ENCODE measurements at places on chromosomes 6 and 20.
A peak's percentile ranks its signal among the peaks of the same experiment; 100 is the strongest.

DNA sequence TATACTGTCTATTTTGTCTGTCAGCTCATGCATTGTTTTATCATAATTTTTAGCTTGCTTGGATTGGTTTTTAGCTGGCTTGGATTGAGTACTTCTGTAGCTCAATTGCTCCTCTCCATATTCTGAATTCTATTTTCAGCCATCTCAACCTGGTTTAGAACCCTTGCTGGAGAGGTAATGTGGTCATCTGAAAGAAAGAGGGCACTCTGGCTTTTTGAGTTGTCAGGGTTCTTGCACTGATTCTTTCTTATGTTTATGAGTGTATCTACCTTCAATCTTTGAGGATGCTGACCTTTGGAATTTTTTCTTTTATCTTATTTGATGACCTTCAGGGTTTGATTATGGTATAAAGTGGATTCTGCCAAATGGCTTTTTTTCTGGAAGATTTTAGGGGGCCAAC is 632.7 kb upstream of the ID4 start:
- DNase-seq = no peak
- H3K4me1 ChIP-seq = no peaks in the 10 kb centered on the region
- H3K36me3 ChIP-seq = no peaks in the 10 kb centered on the region
- H3K4me3 ChIP-seq = no peak overlapping the region
- no peaks in the 10 kb centered on the region for H3K27me3 ChIP-seq
- no peak overlapping the region for H3K27ac ChIP-seq

- no peak overlapping the region for H3K27ac ChIP-seq
- H3K27me3 ChIP-seq = no peaks in the 10 kb centered on the region
- no peaks in the 10 kb centered on the region for H3K4me1 ChIP-seq
Observed at GRCh38 chr6:38498805-38499445, 140.8 kb downstream of the BTBD9 start.

- H3K4me3 ChIP-seq = peak overlapping the region; percentile 73
- peaks cover 30% of the 10 kb centered on the region for H3K36me3 ChIP-seq
- peaks cover 34% of the 10 kb centered on the region for H3K4me1 ChIP-seq
- DNase-seq = peak; percentile 54
- peaks cover 7% of the 10 kb centered on the region for H3K27me3 ChIP-seq
- H3K27ac ChIP-seq = peak overlapping the region; percentile 9
Observed at GRCh38 chr6:29631860-29632731, 887 bp downstream of the GABBR1 start.

DNA sequence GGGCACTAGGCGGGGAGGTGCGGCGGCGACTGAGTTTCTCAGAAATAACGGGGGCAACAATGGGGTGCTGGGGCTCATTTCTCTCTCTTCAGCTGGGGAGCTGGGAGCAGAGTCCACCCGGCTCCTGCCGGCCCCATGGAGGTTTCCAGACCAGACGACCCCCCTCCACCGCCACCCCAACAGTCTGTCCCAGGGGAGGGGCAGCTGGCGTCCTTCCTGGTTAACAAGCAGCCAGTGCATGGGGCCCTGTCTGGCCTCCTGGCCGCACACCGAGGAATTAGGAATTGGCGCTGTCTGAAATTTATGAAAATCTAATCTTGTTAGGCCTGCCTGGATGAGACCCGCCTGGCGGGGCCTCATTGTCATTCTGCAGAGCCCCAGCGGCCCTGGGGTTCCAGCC is 42.4 kb downstream of the PMEPA1 start:
- no peaks in the 10 kb centered on the region for H3K27me3 ChIP-seq
- H3K4me3 ChIP-seq = peak overlapping the region; percentile 45
- no peak for DNase-seq
- H3K27ac ChIP-seq = peak overlapping the region; percentile 97

DNA sequence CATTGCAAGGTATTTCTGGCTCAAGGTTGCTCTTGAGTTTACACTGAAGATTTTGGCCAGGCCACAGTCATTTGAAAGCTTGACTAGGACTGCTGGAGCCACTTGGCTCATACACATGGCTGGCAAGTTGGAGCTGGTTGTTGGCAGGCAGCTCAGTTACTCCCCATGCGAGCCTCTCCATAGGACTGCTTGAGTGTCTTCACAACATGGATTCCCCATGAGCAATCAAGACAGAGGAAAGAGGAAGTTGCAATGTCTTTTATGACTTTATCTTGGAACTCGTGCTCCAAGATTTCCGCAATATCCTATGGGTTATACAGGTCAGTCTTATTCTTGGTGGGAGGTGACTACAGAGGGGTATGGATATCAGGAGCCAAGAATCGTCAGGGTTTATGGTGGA is 1.4 kb upstream of the MANBAL start:
- no peaks in the 10 kb centered on the region for H3K27me3 ChIP-seq
- H3K4me3 ChIP-seq = no peak overlapping the region
- no peak for DNase-seq
- H3K36me3 ChIP-seq = peaks cover 16% of the 10 kb centered on the region
- peaks cover 10% of the 10 kb centered on the region for H3K4me1 ChIP-seq

- no peak overlapping the region for H3K4me3 ChIP-seq
- H3K27ac ChIP-seq = no peak overlapping the region
- H3K36me3 ChIP-seq = no peaks in the 10 kb centered on the region
- no peaks in the 10 kb centered on the region for H3K4me1 ChIP-seq
Observed at GRCh38 chr6:55980627-55981211, 105.3 kb upstream of the BMP5 start.

DNA sequence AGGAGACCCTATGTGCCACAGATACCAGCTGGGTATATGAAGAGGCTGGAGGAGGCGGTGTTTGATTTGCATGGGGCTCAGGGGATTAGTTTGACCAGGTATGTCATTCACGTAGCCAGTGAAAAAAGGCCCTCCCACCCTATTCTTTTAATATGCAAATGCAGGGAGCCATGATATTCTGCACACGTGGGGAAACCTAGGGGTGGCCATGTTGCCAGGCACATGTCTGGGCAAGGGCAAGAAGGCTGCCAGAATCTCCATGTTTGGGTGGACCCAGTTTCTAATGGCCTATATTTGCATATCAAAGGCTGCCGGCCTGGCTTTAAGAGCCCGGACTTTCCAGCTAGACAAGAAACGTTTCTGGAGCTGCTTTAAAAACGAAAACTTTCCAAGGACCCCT is 60.4 kb downstream of the SOX4 start:
- H3K27me3 ChIP-seq = no peaks in the 10 kb centered on the region
- H3K27ac ChIP-seq = no peak overlapping the region
- no peak for DNase-seq
- H3K36me3 ChIP-seq = no peaks in the 10 kb centered on the region
- peaks cover 51% of the 10 kb centered on the region for H3K4me1 ChIP-seq

DNA sequence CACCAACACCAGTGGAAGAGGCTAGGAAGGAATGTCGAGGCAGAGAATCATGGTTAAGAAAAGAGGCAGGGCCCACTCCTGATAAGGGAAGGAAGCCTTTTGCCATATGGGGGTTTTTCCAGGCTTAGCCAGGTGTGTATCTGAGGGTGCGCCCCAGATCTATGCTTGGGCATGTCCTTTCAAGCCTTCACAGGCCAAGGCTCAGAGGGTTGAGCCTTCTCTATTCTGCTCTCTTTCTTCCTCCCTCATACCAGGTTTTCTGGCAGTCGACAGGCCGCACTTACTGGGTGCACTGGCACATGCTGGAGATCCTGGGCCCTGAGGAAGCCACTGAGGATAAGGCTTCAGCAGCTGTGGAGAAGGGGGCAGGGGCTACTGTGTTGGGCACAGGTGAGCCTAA is 4.7 kb downstream of the CUL9 start:
- peaks cover 31% of the 10 kb centered on the region for H3K4me1 ChIP-seq
- peaks cover 33% of the 10 kb centered on the region for H3K36me3 ChIP-seq
- no peak overlapping the region for H3K27ac ChIP-seq
- no peaks in the 10 kb centered on the region for H3K27me3 ChIP-seq

GRCh38 chr6:15522856-15523529 is 139.8 kb downstream of the DTNBP1 start:
- H3K4me1 ChIP-seq = peaks cover 14% of the 10 kb centered on the region
- H3K27ac ChIP-seq = no peak overlapping the region
- no peak overlapping the region for H3K4me3 ChIP-seq
- H3K36me3 ChIP-seq = peaks cover 26% of the 10 kb centered on the region
- no peak for DNase-seq
- no peaks in the 10 kb centered on the region for H3K27me3 ChIP-seq

- H3K4me3 ChIP-seq = no peak overlapping the region
- no peak for DNase-seq
- H3K4me1 ChIP-seq = no peaks in the 10 kb centered on the region
- H3K36me3 ChIP-seq = no peaks in the 10 kb centered on the region
- H3K27me3 ChIP-seq = no peaks in the 10 kb centered on the region
Observed at GRCh38 chr6:113011389-113011788, 664.3 kb downstream of the RFPL4B start.

- peaks cover 7% of the 10 kb centered on the region for H3K4me1 ChIP-seq
- H3K27me3 ChIP-seq = no peaks in the 10 kb centered on the region
- H3K27ac ChIP-seq = peak overlapping the region; percentile 67
- DNase-seq = peak; percentile 57
- no peak overlapping the region for H3K4me3 ChIP-seq
- H3K36me3 ChIP-seq = peaks cover 12% of the 10 kb centered on the region
Observed at GRCh38 chr6:1630771-1631217, 21.1 kb downstream of the FOXC1 start.

- no peaks in the 10 kb centered on the region for H3K4me1 ChIP-seq
- no peak for DNase-seq
- H3K27ac ChIP-seq = no peak overlapping the region
- no peak overlapping the region for H3K4me3 ChIP-seq
Observed at GRCh38 chr6:148287623-148288333, 54.9 kb upstream of the SASH1 start.

- no peak for DNase-seq
- H3K4me1 ChIP-seq = no peaks in the 10 kb centered on the region
- H3K36me3 ChIP-seq = peaks cover 83% of the 10 kb centered on the region
- no peak overlapping the region for H3K27ac ChIP-seq
Observed at GRCh38 chr20:62908971-62909791, 17.1 kb downstream of the DIDO1 start.

All from Calu3 (cell line).